Urinary bladder (tissue), 4 donors: ENCODE measurements at places on chromosomes 1 and 21. TPM values are rescaled to one million over a fixed set of nuclear protein-coding genes. Genes with fewer than 3 reads are reported as not detected.

Gene DMRTA2
- not detected for polyA plus RNA-seq

Gene CLCA1
- polyA plus RNA-seq = not detected

Gene DNAI4
- polyA plus RNA-seq = 1.7 TPM

Gene ADGRL4
- 23.9 TPM for polyA plus RNA-seq

Gene RAB7B
- polyA plus RNA-seq = 4.6 TPM
